ENCODE measurements at places on chromosomes 4 and X.

DNA sequence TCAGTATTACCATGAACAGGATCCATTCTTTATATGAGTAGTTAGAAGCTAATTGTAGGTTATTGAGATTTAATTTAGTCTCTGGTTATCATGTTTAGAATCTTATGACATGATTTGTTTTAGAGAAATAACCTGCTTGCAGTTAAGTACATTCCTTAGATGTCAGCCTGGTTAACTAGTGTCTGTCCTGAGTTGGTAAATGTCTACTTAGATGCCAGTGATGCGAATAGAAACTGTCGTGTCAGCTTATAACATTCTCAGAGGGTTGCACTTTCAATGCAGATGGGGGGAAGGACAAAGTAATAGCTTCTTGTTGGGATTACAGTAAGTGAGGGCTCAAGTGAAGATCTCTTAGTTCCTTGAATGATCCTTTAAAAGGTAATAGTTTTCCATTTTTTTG lies 227.8 kb upstream of the SPRY1 start:
- no peak for DNase-seq

GRCh38 chr4:179076865-179077264 lies 1634.6 kb upstream of the AGA start:
- no peak for DNase-seq

- DNase-seq: peak; percentile 2
Measured at GRCh38 chr4:36244257-36245082, at the start of gene ARAP2. TSS of gene ARAP2 (minus strand) at chr4:36244514. CDS start at chr4:36229486, 15,028 bp downstream.

DNA sequence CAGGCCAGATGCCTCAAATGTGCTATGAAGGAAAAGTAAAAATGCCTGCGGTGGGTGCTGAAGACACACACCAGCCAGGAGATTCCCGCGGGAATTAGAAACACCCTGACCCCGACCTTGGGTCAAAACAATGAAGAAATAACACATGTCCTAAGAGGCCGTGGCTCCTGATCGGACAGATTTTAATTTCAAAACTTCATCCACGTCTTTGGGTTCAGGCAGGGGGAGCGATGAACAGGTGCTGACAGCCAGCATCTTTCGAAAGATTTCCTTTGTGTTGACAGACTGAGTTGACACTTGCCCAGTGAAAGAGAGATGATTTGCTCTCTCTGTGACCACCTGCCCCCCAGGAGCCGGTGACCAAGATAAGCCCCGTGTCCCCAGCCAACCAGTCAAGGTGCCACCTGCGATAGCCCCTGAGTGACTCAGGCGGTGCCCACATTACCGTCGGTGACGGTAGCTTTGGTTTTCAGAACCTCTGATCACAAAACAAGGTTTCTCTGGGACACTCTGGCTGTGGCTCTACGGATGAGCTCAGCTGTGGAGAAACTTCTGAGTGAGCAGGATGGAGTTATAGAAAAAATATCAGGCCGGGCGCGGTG lies 11.0 kb upstream of the IL3RA start:
- DNase-seq: no peak

DNA sequence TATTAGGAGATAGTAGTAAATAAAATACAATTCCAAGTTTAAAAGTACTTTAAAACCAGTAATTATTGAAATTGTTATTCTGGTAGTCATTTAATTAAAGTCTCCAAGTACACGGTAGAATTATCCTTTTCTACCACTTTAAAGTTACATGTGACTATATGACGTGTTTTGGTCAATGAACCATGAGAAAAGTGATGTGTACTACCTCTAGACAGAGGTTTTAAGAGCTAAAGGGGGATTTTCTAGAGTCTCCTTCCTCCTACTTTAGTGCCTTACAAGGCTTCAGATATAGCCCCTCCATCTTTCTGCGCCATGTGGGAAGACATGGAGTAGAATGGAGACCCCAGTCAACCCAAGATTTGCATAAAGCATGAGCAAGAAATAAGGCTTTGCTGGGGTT lies 2296.6 kb upstream of the AGA start:
- no peak for DNase-seq

DNA sequence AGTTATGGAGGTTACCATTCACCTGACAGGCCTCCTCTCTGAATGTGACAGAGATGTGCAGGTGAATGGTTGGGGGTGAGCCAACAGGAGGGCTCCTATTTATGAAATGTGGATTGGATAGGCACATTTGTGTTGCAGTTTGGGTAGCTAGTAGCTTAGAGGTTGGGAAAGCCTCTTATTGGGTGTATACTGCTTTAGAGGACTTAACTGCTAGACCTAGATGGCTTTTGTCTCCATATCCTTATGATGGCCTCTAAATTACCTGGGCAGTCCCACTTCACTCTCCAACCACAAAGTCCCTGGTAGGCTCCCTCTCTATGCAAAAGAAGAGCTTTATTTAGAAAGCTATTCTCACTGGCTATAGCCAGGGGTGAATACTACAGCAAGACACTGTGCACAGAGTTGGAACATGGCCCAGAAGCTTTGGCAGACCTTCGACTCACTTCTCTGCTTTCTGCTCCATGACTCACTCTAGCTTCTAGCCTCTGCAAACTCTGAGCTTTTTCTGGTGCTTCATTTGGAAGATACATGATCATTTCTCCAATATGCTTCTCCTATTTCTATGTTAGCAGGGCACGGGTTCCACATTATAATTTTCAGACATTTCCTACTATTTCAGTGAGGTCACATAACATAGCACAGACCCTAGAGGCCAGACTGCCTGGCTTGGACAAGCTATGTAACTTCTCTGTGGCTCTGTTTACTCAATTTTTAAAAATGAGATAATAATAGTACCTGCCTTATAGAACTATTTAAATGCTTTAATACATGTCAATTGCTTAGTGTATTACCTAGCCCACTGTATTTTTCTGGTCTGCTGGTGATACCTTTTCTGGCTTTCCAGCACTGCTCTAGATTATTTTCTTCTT lies 6.0 kb upstream of the VGLL1 start:
- DNase-seq: no peak

DNA sequence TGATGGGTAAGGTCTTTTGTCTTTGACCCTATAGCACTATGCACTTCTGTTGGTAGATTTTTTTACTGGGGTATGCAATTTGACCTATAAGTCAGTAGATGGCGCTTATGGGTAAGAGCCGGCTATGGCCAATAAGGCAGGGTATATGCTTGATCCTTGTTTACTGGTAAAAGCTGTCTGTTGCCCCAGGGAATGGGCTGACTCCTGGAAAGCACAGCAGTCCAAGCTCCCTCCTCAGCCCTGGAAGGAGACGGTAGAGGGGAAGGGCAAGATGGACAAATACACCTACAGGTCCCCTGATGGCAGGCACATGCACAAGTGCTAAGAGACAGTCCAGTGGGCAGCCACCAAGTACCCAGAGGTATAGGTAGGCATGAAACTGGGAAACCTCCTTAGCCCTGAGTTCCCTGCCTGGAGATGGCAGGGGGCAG lies 63.7 kb downstream of the ADAMTS3 start:
- DNase-seq: no peak

GRCh38 chrX:11272290-11272689 lies 20.9 kb upstream of the AMELX start:
- DNase-seq: no peak
